ENCODE measurements at places on chromosomes 7 and 10.

DNA sequence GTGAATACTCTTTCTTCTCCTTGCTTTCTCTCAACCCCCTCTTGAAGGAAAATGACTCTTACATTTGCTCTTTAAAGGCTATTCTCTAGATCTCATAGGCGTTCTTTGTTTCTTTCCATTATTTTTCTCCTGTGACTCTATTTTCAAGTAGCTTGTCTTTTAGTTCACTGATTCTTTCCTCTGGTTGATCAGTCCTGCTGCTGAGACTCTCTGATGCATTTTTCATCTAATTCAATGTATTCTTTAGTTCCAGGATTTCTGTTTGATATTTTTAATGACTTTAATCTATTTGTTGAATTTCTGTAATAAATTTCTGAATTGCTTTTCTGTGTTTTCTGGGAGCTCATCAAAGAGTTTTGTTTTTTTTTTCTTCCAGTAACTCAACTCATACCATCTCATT, 397.7 kb downstream of the CNTNAP2 start:
- no peak for DNase-seq

DNA sequence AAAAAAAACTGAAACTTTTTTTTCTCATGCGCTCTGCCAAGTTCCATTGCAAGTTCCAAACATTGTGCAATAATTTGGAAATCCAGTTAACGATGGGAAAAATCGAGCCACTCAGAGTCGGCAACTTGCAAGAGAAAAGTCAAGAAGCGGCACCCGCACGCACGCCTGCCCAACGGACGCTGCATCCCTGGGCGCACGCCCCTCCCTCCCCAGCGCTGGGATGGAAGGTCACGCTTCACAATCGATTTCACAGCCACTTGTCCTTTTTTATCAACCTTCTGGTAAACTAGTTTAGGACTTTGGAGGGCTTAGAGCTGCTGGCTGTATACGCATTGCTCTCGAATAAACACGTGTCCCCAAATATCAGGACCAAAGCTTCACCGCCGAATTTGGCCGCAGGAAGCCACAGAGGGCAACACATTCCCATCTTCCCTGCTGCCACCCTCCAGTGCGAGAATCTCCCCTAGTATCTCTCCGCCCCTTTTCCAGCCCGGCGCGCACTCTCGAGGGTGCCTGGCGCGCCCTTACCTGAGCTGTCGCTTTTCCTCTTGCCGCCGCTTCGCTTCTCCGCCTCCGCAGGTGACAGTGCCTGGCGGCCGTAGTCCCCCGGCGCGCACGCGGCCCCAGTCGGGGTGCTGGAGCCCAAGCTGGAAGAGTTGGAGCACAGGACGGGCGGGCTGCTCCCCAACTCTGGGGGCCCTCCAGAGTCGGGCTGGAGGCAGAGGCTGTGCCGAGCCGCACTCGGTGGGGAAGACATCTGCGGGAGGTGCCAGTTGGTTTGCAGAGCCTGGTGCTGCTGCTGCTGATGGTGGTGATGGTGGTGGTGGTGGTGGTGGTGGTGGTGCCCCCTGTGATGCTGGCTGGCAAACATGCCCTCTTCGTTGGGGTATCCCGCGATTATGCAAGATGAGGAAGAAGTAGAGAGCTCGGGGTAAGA, 857 bp downstream of the MEOX2 start:
- no peak for DNase-seq

- no peak for DNase-seq
Observed at GRCh38 chr7:155343661-155344121, 46.0 kb downstream of the INSIG1 start.

- DNase-seq: no peak
Observed at GRCh38 chr10:43230101-43230908, 36.6 kb downstream of the RASGEF1A start.

DNA sequence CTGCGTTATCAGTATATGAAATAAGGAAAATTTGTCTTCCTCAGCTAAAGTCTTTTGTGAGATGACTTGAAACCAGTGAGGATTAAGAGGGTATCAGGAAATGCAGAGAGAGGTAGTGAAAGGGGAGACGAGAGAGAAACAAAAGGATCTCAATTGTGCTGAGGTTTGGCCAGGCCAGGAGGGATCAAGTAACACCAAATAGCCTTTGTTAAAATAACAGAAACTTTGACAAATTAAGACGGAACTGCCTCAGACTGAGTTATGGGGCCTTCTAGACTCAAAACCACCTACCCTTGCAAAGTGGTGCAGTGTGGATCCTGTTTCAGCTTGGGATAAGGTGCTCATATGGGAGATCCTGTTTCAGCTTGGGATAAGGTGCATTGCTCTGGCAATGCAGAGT, 263.1 kb downstream of the CREB5 start:
- DNase-seq: no peak
